ENCODE measurements at places on chromosomes 4 and X.

- peak; percentile 46 for DNase-seq
These were observed 809.0 kb downstream of the FAT4 start for GRCh38 chr4:126123611-126124325.

DNA sequence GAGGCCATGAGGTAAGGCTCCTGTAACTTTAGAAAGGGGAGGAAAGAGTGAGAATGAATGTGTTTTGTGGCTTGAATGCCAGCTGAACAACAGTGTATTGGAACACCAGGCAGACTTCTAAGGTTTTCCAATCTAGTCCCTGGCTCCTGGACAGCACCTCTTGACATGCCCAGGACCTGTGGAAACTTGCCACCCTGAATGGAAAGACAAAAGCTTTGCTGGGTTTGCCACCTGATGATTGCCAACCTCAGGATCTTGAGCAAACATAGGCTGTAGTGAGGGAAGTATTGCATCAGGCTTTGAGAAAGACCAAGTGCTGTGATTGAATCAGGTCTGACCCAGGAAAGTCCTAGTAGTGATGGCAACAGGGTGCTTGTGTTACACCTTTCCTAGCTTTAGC is 1393.1 kb upstream of the DIAPH2 start:
- no peak for DNase-seq

DNA sequence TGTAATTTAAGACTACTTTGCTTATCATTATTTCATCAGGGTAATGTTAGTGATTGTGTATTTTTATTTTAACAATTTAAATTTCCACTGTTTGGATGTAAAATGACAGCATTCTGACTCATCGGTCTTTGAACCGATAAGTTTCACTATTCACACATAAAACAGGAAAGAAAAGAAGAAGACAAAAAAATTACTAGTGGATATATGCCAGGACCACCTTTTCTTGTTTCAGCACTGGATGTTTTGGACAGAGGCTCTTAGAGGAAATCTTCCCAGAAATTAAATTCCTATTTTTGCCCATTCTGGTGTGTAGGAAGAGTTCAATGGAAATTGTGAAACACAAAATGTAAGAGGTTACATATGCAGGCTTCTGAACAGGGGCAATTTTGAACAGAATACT is 57.4 kb downstream of the VEGFC start:
- peak; percentile 77 for DNase-seq

GRCh38 chrX:69038188-69038587 is 127.1 kb downstream of the PJA1 start:
- DNase-seq: no peak

- no peak for DNase-seq
These were observed 112.4 kb downstream of the ZNF518B start for GRCh38 chr4:10344824-10345223.

- DNase-seq: peak; percentile 71
These were observed 46.1 kb upstream of the HOPX start for GRCh38 chr4:56727150-56727549.

- no peak for DNase-seq
These were observed 83.7 kb downstream of the PSAPL1 start for GRCh38 chr4:7351014-7351413.

DNA sequence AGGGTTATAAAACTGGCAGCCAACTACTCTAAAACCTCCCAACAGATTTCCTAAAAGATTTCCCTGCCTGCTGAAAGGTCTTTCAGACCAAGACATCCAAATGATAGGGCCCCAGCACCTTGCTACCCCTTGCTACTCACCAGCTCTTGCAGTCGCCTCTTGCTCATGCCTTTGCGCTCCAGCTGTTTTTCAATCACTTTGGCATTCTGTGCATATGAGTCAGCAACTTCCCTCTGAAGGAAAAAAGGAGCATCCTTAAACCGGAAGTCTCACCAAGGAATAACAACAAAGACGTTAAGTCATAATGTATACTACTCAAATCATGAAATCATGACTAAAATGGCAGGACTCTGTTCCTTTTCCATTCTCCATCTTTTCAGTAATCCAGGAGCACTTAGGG is 24.0 kb downstream of the STEEP1 start:
- peak; percentile 69 for DNase-seq

DNA sequence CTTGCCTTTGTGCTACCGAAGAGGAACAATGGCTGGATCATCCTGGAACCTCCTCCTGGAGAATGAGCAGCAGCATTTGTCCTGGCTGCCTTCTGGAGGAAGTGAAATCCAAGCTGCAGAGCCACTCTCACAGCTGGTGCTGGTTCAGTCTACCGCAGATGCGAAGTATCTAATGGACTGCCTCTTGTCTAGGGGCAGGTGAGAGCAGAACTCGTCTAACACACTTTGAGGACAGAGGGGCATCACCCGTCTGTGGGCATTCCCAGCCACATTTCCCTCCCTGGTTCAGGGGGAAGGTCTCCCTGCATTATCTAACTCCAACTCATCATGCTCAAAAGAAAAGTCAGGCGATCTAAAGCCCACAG is 338.2 kb upstream of the GATB start:
- DNase-seq: no peak

GRCh38 chrX:151543706-151544105 is 19.8 kb upstream of the PASD1 start:
- DNase-seq: peak; percentile 28

- no peak for DNase-seq
These were observed 1303.4 kb downstream of the TECRL start for GRCh38 chr4:63105839-63106238.

GRCh38 chr4:172619218-172619617 is 549.4 kb upstream of the GALNT7 start:
- no peak for DNase-seq

GRCh38 chr4:112895811-112896608 is 153.4 kb upstream of the ANK2 start:
- DNase-seq: peak; percentile 11

DNA sequence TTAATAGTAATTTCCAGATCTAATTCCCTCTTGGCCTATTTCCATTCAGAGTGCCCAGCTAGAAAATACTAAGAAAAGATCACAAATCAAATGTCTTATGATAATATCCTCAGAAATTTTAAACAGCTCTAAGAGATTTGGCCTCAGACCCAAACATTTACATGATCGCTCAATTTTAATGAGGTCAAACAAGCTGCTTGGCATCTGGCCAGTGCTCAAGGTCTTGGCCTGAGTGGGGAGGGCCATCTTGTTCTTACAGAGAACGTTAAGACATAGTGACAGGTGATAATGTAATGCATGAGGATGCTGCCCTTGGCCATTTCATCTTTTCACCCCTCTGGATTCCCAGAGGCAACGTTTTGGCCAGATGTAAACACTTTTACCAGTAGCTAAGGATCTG is 159.2 kb upstream of the SLC7A11 start:
- peak; percentile 23 for DNase-seq

DNA sequence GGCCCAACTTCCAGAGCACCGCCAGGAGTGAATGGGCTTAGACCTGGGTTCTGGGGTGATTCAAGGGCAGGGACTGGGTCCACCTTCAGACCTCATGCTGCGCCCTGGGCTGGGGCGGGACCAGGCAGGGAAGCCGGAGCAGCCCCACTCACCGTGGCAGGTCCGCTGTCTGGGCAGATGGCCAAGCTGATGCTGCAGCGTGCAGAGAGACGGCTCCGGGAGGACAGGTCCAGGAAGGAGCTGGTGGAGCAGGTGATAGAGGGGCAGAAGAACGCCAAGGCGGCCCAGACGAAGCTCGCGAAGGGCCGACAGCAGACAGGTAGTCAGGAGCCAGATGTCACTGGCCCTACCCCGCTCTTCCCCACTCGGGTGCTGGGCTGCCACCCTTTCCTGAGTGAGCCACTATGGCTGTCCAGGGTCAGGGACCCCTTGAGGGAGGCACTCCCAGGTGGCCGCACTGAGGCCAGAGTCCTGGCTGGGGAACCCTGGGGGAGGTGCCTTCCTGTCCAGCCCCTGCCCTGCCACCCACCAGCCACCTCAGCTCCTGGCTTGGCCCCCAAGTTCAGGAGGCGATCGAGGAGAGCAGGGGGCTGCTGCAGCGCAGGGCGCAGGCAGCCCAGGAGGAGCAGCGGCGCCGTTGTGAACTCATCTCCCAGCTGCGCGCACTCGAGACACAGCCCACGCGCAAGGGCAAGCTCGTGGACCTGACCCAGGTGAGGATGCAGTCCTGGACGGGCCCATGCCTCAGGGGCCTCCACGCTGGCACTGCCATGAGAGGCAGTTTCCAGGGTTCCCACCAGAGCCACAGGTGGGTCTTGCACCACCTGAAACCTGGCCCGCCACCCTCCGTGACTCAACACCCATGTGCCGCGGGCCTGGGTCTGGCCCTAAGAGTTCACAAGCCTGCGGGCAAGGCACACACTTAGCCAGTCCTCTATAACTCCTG is 10.1 kb upstream of the RNF4 start:
- no peak for DNase-seq

DNA sequence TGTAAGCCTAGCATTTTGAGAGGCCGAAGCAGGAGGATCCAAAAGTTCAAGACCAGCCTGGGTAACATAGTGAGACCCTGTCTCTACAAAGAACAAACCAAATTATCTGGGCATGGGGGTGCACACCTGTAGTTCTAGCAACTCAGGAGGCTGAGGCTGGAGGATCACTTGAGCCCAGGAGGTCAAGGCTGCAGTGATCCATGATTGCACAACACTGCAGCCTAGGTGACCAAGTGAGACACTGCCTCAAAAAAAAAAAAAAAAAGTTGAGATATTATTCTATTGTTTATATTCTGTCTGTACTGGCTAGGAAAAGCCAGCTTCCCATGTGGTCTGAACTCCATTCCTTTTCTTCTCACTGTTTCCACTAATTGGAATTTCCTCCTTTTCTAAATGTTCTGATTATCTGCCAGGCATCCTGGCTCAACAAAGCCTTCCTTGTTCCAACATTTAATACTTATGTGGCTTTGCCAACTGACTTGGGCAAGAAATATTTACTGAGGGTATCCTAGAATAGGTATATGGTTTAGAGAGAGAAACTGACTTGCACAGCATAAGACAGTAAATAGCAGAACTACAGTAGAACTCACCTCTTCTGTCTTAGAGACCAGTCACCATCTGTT is 175.2 kb upstream of the ADAMTS3 start:
- no peak for DNase-seq

DNA sequence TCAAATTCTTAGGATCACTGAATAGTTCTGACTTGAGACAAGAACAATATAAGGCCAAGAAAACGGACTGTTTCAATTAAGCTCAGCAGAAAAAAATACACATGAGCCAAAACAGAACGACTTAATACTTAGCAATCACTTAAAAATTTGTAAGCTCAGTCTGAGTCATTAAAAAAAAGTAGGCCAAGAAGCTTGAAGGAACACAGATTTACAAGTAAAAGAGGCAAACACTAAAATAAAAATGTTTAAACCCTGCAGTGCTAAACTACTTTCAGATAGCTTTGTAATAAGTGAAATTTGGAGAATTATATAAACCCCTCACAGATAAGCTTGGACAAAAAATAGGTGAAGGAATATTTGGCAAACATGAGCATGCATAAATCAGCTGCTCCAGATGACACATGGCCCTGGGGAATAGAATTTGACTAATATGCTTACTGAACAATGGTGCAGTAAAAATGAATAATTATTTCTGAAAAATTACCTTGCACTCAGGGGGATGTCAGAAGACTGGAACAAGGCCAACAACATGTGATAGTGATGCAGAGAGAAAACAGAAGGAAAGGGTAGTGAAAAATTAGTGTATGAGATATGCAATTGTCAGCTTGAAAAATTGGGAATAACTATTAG is 49.6 kb downstream of the LNX1 start:
- peak; percentile 94 for DNase-seq

DNA sequence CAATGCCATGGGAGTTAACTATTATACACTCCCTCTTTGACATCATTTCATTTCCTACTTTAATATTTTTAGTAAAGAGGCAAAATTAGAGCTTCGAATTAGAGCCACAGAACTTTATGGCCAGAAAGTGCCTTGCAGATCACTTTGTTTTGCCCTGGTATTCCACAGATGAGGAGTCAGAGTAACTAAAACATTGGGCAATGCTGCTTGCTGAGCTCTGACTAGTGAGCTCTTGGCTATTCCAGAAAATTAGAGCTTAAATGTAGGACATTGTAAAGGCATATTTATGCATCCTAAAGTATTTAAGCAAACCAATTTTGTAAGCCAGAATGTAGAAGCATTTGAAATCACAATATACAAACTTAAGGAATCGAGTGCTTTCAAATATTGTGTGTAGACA is 6.3 kb upstream of the ZNF827 start:
- no peak for DNase-seq

GRCh38 chr4:137075586-137075985 is 456.7 kb downstream of the PCDH18 start:
- DNase-seq: no peak

DNA sequence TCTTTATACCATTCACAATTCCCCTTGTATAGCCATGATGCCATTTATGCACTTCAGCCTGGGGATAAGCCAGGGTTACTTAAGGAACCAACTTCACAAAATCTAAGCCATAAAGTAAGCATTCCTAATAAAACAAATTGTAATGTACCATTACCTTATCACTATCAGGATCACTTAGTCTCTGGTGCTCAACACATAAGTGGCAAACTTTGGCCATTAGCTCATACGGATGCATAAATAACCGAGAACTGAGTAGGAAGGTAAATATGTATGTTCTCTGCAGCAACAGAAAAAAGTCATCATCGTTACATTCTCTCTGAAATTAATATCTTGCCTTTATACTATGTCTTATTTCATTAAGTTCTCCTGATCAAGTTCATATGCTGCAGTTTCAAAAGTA is 14.4 kb downstream of the RASGEF1B start:
- DNase-seq: no peak

- no peak for DNase-seq
These were observed 215.3 kb upstream of the FAM9B start for GRCh38 chrX:9249051-9249846.

- no peak for DNase-seq
These were observed 28.3 kb downstream of the AGTR2 start for GRCh38 chrX:116198810-116199209.

DNA sequence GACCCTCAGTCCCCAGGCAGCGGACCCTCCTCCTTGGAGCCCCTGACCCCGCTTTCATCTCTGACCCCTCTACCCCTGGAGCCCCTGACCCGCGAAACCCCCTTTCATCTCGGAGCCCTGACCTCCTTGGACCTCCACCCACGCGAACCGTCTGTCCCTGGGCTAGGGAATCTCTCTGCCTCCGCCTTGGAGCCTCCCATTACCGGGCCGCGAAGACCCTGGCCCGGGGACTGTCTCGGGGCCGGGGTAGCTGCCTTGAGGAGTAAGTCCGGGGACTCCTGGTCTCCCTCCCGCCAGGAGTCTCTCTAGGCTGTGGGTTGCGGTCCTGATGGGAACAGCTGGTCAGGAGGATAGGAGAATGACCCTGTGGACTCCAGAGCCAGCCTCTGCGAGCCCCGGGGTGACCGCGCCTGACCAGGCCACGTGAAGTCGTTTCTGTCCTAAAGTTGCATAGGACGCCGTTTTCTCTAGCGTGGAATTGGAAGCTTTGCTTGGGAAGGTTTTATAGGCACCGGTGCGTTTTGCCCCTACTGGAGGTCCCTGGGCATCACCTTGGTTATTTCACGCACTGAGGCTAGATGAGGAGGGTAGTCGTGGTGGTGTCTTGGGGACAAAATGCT is 824 bp downstream of the TBC1D14 start:
- no peak for DNase-seq

- DNase-seq: peak; percentile 35
These were observed 2.2 kb downstream of the AR start for GRCh38 chrX:67545893-67546495.

GRCh38 chr4:82713856-82714255 is 84.7 kb downstream of the SCD5 start:
- DNase-seq: peak; percentile 22

Data from iris pigment epithelial cell (primary cell).